Upper lobe of left lung (tissue), 6 donors: ENCODE measurements at places on chromosomes 5 and 9.

DNA sequence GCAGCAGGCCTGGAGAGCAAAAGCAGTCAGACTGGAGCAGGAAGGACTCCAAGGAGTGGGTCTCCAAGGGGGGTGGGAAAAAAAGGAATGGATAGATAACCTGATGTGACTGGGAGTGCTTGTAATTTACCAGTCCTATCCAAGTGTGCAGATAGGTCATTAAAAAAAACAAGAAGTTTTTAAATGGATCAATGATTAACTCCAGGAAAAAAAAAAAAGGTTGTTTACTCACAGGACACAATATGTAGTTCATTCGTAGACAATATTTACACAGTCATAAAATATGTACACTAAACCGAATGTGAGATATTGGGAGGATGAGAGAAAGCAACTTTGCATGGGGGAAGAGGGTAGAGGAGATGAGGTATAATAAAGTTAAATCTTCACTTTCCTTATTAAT lies 20.4 kb downstream of the ZBTB5 start:
- DNase-seq: no peak

GRCh38 chr9:136820971-136821825 lies 13.4 kb downstream of the RABL6 start:
- DNase-seq: no peak

DNA sequence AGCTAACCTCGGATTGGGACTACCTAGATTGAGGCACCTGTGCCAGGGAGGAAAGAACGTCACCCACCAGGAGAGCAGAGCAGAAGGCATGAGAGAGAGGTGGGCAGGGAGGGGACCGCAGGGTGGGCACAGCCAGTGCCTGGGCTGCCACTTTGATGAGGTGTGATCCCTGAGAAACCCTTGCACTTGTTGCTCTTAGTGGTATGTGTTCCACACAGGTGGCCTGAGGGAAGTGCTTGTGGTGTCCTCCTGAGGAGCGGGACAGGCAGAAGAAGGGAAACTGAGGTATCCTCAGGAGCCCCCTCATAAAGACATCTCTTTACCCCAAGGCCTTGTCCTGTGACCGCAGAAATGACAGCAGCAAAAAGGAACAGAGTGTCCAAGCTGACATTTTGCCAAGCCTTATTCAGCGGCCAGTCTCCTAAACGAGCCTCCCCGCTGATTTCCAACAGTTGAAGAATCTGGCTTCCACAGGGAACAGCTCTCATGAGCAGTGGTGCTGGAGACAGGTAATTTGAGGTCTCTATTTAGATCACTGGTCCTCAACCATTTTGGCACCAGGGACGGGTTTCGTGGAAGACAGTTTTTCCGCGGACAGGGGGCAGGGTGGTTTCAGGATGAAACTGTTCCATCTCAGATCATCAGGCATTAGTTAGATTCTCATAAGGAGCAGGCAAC lies 82.4 kb downstream of the FOXD1 start:
- peak; percentile 14 for DNase-seq

DNA sequence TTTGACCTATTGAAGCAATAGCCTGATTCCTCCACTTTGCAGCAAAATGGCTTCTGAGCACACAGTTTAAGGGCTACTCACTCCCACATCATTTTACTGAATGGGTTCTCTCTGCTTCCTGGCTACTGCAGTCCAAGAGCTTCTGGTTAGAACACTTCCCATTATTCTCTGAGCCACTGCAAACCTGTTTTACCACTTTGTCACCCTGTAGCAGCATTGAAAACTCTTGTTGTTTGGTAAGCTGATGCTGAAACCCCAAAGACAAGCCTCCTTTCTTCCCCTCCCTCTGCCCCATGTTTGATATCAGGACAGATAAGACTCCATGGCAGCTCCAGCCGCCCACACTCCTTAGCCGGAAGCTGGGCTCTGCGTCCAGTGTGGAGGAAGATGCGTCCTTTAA lies 84.4 kb upstream of the RARS1 start:
- DNase-seq: no peak

- no peak for DNase-seq
These were observed 2.4 kb downstream of the DCAF12 start for GRCh38 chr9:34124099-34124498.
